SJSA1 (cell line): ENCODE measurements at places on chromosomes 6 and 20. TPM values are rescaled to one million over a fixed set of nuclear protein-coding genes. Genes with fewer than 3 reads are reported as not detected.

DNA sequence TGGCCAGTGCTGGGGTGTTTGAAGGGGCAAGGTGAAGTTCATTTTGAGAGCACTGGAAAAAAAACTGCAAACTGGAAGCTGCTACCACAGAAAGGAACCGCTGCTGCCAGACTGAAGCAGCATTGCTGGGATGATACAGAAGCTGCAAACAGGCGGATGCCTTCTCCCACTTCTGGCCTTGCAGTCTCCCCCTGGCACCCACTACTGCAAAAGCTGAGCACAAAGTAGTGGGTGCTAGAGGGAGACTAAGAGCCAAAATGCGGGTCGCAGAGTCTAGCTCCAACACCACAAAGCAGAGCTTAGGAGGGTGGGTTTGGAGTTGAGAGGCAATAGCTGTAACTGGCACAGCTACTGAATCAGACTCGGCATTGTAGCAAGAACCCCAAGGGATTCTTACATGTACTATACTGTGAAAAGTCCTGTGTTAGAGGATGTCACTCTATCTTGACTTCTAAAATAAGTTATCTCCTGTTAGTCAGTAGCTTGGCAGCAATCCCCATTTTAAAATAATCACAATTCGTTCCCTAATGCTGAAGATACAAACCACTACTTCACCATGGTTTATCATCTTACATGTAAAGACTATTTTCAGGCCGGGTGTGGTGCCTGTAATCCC is 44.0 kb upstream of the COL21A1 start:
- H3K4me3 ChIP-seq = no peak overlapping the region
- no peak for DNase-seq

DNA sequence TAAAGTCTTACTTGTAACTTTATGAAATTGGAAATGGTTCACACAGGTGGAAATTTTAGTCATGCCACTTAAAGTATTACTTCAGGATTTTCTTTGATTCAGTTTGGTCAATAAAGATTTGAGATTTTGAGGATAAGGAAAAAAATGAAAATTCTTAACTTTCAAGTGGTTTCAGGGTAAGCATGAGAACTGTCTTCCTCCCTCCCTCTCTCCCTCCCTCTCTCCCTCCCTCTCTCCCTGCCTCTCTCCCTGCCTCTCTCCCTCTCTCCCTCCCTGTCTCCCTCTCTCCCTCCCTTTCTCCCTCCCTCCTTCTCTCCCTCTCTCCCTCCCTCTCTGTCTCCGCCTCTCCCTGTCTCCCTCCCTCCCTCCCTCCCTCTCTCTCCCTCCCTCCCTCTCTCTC is 36.9 kb downstream of the L3MBTL3 start:
- H3K4me1 ChIP-seq = no peaks in the 10 kb centered on the region
- H3K27ac ChIP-seq = no peak overlapping the region
- H3K36me3 ChIP-seq = peaks cover 19% of the 10 kb centered on the region
- no peaks in the 10 kb centered on the region for H3K27me3 ChIP-seq
- no peak for DNase-seq

The TGM2 gene
- total RNA-seq = 32.2 and 34.9 TPM in 2 replicates

The SLC22A1 gene
- not detected in 2 replicates for total RNA-seq

The DLK2 gene
- 0.16 TPM in 1 of 2 replicates, not detected in the other for total RNA-seq

The FOXC1 gene
- total RNA-seq = 16.0 and 21.0 TPM in 2 replicates

DNA sequence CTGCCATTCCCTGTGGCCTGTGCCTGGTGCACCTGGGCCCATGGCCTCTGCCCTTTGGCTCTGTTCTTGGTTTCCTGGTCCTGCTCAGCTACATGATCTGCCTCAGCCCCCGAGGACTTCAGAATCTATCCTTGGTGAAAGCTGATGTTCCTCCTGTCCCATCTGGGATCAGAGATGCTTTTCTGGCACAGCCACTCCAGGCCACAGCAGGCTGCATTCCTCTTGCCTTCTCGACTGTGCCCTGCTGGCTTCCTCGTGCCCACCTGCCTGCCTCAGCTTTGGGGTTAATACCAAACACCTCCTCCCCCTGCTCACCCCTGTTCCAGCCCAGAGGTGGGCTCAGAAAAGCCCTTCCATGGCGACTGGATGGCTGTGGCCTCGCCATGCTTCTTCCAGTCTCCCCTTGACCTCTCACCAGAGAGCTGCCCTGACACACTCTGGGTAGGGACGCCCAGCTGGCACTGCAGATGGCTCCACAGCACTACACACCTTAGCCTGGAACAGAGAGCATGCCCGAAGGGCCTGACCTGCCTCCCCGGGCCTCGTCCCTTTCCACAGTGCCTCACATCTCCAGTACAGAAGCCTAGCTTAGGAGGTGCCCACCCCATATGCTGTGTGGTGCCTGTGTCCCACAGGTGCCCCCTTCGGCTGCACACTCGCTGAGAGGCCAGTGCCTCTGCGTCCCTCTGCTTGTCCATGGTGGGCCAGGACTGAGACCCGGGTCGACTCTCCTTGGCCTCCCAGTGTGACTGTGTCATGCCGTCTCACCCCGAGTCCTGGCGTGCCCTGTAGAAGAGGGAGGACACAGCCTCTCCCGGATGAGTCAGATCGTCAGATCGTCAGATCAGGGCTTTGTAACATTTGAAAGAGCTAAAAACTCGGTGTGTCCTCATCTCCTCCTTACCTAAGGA is 148.8 kb downstream of the DTNBP1 start:
- no peak for DNase-seq
- no peak overlapping the region for H3K4me3 ChIP-seq
- H3K27ac ChIP-seq = no peak overlapping the region
- H3K4me1 ChIP-seq = peaks cover 12% of the 10 kb centered on the region

DNA sequence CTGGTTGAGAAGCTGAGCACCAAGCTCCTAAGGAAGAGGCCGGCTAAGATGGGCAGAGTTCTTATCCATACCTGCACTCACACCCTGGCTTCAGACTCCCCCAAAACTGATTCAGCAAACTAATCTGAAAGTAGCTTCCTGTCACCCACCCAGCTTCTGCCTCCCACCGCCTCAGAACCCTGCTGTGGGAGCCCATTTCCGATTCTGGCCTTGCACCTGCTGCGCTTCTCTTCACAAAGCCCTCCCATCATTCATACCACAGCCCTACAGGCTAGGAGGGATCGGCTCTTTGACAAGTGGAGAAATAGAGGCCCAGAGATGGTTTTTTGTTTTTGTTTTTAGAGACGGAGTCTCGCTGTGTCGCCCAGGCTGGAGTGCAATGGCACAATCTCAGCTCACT is 28.7 kb downstream of the HM13 start:
- no peak overlapping the region for H3K4me3 ChIP-seq
- no peak overlapping the region for H3K27ac ChIP-seq
- peaks cover 81% of the 10 kb centered on the region for H3K36me3 ChIP-seq
